ENCODE measurements at places on chromosomes 6 and 20. TPM values are rescaled to one million over a fixed set of nuclear protein-coding genes. Genes with fewer than 3 reads are reported as not detected.

GRCh38 chr6:166558156-166559005 is 28.1 kb downstream of the RAMACL start:
- DNase-seq: no peak

The UNC5CL gene
- 0.25 TPM for total RNA-seq

The TMEM170B gene
- 2.5 TPM for total RNA-seq

The CDH4 gene
- 0.25 TPM for total RNA-seq

The ESR1 gene
- 50.3 TPM for total RNA-seq

DNA sequence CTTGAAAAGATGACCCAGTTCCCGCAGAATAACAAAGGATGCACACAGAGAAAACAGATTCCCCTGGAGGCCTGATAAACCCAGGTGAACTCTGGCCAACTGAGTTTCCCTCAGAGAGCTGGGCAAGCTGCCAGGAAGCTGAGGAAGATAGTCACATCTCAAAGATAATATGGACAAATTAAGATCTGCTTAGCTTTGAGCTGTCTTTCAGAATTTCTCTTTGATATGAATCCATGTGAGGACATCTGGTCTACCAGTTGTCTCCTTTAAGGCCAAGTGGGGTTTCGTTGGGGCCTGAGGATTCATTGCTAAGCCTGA is 59.5 kb downstream of the ID4 start:
- DNase-seq: no peak

The NHLRC1 gene
- 0.74 TPM for total RNA-seq

The EHMT2 gene
- total RNA-seq: 45.2 TPM

The RNF39 gene
- 18.2 TPM for total RNA-seq

DNA sequence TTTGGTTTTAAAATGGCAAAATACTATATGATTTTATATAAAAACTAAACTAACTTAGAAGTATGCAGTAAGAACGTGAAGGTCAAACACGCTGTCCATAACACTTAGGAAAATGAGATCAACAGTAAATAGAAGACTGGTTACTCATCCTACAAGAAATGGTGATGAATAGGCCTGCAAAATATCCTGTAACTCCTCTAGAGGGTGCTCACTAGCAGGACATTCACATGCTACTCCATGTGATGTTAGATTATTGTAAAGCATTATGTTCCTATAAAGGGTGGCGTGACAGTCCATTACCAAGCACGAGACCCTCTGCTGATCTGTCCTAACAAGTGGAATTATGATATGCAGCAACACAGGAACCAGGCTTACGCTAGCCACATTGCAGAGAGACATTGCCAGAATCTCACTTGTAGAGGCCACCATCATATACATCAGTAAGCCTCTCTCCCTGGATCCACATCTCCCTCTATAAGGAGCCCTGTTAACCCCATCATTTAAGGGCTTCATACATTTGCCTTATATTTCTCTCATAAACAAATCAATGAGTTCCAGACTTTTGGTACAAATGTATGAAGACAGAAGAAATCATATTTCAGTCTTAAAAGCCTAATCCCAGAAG is 18.0 kb upstream of the DEFB129 start:
- DNase-seq: no peak

DNA sequence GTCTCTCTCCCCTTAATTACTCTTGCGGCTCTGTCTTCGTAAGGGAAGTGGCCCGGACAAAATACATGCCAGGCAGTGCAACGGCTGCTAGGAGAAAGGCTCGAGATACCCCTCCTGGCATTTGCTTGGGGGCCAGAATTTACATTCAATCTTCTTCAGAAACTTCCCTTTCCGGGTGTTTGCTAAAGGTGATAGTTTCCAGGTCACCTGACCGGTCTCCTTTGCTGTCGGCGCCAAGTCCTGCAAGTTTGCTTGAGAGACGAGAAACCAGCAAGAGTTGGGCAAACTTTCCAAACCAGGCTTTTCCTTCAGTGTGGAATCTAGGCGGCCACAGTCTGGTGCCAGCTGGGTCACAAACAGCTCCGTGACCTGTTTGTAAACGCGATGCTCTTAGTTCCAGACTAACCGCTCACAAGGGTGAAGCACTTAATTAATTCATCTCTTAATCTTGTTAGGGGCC is 563 bp upstream of the SRSF3 start:
- no peak for DNase-seq

GRCh38 chr6:24795106-24795505 is 3.6 kb downstream of the ARMH2 start:
- DNase-seq: no peak

GRCh38 chr6:2651536-2651935 is 99.2 kb downstream of the MYLK4 start:
- DNase-seq: no peak

The UST gene
- 14.2 TPM for total RNA-seq

- DNase-seq: no peak
Observed at GRCh38 chr6:57435475-57436160, 118.2 kb downstream of the PRIM2 start.

DNA sequence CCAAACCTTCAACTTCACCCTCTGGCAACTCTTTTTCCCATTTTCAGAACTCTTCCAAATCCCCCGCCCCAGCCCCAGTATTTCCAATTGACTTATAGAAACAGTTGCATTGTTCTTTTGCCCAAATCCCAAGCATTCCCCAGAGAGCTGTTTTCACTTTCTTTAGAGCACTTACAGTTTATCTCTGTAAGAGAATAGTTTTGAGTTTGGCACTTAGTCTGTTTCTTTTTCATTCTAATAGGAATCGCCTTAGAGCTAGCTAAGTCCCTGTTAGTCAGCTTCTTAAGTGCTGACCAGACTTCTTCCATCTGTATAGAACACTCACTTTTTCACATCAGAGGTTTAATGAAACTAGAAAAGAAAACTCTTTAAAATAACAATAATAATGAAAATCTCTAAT is 374.2 kb upstream of the FLRT3 start:
- no peak for DNase-seq

- DNase-seq: no peak
Observed at GRCh38 chr20:4887586-4887985, 113.7 kb downstream of the SLC23A2 start.

The TENT5A gene
- total RNA-seq: 20.6 TPM

DNA sequence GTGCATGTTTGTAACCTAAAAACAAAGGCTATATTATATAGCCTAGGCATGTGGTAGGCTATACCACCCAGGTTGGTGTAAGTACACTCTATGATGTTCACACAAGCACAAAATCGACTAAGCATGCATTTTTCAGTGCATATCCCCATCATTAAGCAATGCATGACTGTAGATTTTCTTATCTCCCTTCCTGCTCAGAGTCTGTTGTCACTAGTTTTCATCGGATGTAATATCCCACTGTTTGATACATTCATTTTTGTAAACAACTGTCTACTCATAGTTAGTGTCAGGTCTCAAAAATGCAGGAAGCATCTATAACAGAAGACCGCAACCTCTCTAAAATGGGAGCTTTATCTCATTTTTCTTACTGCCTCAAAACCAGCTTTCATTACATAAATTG is 70.7 kb downstream of the GFRAL start:
- no peak for DNase-seq

DNA sequence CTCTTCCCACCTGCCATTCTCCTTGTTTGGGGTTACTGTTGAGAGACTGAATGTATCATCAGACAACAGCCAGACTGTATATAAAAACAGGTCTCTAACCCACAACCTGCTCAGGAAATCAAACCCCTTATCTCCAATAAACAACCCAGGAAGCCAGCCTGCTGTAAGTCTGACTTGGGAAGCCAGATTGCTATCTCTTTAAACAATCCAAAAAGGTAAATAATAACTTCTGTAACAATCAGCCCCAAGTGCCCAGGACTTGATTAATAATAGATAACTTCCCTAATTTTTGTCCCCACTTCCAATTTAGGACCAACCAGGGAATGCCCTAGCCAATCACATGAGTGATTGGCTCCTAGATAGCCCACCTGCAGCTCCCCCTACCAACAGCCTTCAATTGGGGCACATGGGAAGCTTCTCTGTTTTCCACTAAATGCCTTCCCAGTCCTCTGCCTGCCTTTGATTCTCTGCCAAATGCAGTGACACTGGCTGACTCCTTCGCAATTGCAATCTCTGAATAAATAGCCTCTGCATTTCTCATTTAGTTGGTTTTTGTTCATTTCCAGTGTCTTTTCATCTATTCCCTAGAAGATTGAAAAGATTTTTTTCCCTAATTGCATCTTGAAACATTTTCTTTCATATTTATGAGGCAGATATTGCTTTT is 117.1 kb upstream of the TAB2 start:
- DNase-seq: no peak

The MLIP gene
- not detected for total RNA-seq

The NQO2 gene
- 11.8 TPM for total RNA-seq

The DXO gene
- total RNA-seq: 15.5 TPM

GRCh38 chr20:50005471-50005981 is 22.7 kb downstream of the SNAI1 start:
- no peak for DNase-seq

- DNase-seq: no peak
Observed at GRCh38 chr6:11126876-11127275, 15.4 kb upstream of the ERVFRD-1 start.

DNA sequence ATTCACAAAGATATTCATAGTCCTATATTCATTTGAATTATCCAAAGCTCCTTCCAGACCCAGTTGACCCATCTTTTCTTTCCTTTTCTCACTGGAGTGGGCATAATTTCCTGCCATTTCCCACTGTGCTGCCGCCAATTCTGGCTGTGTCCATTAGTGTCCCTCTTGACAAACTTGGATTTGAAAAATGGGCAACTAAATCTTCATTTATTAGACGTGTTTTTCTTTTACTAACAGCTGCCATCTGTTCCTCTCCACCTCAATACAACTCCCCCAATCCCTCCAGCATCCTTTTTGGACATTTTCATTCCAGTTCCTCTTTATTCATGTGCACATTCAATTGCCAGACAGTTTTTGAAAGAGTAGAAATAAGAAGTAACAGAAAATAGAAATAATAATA is 90.5 kb downstream of the PCSK2 start:
- DNase-seq: no peak

GRCh38 chr20:37198932-37199660 is 19.7 kb upstream of the MROH8 start:
- DNase-seq: no peak

GRCh38 chr6:33765368-33765767 is 18.7 kb upstream of the IP6K3 start:
- DNase-seq: no peak

DNA sequence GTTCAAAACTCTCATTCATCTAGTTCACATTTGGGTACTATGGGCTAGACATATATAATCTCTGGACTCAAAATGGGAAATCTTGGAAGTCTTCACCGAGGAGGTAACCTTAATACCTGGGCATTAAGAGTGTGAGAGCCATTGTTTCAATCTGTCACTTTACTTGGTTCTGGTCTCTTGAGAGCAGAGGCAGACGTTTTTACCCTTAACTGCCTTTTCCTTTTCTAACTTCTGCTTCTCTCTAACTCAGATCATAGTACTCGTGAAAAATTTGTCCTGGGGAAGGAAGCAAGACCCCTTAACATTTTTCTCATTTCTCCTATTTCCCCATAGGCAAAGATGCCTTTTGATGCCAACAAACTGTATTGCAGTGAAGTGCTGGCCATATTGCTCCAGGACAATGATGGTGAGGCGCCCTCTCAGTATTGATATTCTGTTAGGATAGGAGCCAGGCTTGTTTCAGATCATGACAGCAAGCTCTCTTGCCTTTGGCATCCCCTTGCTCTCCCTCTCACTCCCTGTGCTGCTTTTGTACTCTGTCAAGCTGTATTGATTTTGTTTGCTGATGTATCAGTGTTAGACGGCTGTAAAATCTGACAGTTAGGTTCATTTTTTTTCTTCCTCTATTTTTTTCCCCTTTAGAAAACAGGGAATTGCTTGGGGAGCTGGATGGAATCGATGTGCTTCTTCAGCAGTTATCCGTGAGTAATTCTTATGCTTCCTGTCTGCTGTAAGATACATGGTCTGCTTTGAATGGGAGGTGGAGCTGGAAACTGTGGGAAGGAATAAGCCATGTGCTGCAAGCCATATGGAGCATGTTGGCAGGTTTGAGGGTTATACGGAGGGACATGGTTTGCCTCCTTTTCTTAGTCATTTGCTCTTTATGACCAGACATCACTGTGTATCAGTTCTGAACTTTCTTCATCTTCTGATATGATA is 83.5 kb downstream of the CTNNBL1 start:
- no peak for DNase-seq

GRCh38 chr20:8095648-8096572 is 36.2 kb upstream of the PLCB1 start:
- no peak for DNase-seq

GRCh38 chr6:104218116-104218515 is 641.6 kb downstream of the HACE1 start:
- DNase-seq: no peak

- DNase-seq: no peak
Observed at GRCh38 chr20:46430921-46431712, 24.7 kb upstream of the ELMO2 start.

The THBD gene
- 76.9 TPM for total RNA-seq

- no peak for DNase-seq
Observed at GRCh38 chr6:147467428-147467827, 41.1 kb upstream of the SAMD5 start.

- DNase-seq: no peak
Observed at GRCh38 chr6:128822271-128822670, 60.7 kb upstream of the LAMA2 start.

- no peak for DNase-seq
Observed at GRCh38 chr6:157240059-157240959, 83.0 kb downstream of the TMEM242 start.

GRCh38 chr6:156336089-156336488 is 441.1 kb upstream of the ARID1B start:
- DNase-seq: no peak

DNA sequence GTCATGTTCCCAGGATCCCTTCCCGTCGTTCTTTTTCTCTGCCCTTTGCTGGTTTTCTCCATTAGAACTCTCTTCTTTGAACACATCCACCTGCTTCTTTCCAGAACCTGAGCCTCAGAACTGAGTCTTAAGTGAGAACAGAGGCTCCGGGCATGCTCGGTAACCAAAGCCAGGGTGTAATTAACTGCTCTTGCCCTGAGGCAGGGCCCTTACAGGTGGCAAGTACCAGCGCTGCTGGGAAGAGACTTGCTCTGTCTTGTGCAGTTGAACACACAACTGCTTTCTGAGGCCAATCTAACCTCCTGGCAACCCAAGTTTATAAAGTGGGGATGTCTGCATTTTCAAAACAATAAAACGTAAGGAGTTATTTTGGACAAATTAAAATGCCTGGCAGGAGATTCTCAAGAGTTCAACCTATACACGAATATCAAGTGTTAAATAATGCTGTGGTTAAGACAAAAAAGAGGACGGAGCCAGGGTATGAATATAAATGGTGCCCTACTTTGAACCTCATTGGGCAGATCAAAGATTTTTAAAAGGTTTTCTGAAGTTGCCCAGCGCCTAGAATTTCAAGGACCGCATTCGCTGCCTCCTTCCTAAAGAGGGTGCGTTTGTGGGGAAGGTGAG is 12.4 kb upstream of the DEK start:
- no peak for DNase-seq

GRCh38 chr6:82646231-82646615 is 282.6 kb downstream of the TPBG start:
- no peak for DNase-seq

DNA sequence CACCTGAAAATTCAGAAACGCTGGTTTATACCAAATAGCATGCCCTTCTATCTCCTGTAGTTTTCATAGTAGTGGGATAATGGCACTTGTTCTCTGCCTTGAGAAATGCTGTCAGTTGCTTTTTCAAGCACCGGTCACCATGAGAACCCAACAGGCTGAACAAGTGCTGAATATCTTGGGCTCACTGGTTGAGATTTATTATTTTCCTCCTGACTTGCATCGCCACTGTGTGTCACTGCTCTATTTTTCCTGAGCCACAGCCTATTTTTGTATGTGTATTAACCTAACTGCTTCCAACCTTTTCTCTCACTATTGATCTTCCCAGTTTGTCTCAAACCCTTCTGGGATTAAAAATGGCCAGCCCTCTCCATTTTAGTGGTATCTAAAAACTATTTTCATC is 71.9 kb downstream of the OPN5 start:
- no peak for DNase-seq
